ENCODE measurements at places on chromosomes 12 and 14.

- DNase-seq = no peak
Measured at GRCh38 chr12:33116284-33116683, 219.7 kb upstream of the PKP2 start.

DNA sequence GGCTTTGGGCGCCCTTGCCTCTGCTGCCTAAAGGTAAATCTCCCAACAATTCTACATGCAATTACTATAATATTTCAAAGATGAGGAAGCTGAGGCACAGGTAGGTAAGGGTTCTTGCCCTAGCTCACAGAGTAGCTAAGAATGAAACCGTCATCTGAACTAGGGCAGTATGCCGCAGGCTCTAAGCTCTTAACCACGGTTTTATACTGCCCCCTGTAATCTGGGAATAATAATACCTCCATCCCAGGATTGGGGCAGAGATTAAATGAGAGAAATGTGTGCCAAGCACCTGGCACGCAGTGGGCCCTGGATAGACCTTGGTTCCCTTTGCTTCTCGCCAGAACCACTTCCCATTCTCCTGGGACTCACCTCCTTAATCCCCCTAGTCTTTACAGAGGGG lies 1.5 kb upstream of the HRK start:
- DNase-seq = no peak

- peak; percentile 32 for DNase-seq
Measured at GRCh38 chr12:1666685-1667162, 24.1 kb upstream of the ADIPOR2 start.

GRCh38 chr14:65431245-65431644 lies 18.7 kb downstream of the FUT8 start:
- no peak for DNase-seq

DNA sequence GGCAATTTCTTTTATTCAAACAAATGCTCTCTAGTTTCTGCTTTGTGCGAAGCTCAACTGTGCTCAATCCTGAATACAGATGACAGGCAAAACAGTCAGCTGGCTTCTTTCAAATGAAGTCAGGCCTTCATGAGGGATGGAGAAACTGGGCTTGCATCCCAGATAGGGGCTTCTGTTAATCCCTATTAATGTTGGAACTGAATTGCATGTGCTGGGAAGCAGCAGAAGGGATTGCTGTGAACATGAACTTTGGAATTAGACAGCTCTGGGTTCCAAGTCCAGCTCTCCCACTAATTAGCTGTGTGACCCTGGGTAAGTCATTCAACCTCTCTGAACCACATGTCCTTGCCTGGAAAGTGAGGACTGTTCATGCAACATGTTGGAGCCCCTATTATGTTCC lies 21.1 kb upstream of the CORO1C start:
- no peak for DNase-seq

DNA sequence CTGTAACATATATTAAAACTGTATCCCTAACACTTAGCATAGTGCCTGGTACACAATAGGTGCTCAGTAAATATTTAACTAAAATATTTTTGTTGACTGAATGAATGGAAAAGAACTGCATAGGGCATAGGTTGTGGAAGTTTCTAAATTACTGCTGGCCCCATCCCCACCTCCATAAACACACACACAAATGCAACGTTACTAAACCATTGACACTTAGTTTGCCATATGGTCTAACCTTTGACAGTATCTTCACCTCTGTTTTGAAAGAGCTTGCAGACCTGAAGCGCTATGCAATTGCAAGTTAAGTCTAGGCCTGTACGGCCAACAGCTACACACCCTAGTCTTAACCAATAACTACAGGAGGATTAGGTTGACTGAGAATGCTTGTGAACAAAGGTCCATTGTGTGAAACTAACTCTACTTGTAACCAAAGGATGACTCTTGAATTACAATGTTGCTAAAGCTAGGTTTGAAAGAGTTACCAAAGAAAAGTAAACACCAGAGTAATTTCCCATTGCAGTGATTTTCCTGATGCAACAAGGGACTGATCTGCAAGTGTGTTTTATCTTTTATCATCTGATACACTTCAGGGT lies 924 bp upstream of the MANSC1 start:
- no peak for DNase-seq

GRCh38 chr14:96351986-96352385 lies 11.2 kb downstream of the ATG2B start:
- no peak for DNase-seq

DNA sequence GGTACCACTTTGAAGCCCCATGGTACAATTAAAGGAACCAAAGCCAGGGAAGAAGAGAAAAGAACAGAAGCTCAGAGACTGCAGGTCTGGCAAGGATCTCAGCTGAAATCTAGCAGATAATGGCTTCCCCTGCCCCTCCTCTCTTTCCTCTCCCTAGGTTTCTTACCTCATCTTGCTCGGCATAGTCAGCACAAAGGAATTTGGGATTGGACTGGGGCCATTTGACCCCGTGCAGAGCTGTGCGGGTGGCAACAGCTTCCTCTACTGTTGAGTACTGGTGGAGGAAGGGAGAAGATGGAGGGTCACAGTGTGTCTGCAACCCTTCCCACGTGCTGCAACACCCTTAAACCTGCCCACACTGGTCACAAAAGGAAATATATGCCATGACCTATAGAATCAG lies 4.7 kb upstream of the CDH24 start:
- no peak for DNase-seq
